ENCODE measurements at places on chromosomes 12 and 14.

DNA sequence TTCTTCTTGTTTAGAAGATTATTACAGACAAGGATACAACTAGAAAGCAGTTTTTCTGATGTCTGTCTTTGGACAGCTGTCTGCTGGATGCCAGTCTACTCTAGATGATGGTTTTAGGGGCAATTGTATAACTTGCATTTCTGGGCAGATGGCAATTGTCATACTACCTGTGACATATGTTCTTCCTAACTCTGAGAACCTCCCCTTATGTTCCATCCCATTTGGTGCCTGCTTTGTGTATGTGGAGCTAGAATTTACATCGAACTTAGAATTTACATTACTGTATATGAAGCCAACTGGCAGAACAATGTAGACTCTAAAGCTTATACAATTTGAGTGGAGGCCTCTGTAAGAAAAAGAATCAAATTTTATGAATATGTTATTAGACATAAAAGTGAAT lies 430.2 kb upstream of the SEL1L start:
- no peak for DNase-seq

DNA sequence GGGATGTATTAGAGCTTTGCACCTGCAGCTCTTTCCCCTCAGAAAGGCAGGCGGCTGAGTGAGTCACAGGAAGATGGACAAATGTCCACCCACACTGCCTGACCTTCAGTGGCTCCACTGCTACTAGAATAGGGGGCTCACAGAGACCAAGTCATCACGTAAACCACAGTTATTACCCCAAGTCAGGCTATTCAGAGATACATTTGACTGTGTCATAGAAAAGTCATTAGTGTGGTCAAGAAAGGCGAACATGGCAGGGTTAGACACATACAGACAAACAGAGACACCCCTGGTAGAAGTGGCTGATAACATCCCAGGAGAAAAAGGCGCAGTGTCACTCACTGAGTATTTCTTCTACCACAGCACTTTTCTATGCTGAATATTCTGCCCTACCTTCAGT lies 36.0 kb downstream of the GCH1 start:
- DNase-seq = no peak

- no peak for DNase-seq
Measured at GRCh38 chr12:128808651-128809050, 15.1 kb downstream of the SLC15A4 start.

DNA sequence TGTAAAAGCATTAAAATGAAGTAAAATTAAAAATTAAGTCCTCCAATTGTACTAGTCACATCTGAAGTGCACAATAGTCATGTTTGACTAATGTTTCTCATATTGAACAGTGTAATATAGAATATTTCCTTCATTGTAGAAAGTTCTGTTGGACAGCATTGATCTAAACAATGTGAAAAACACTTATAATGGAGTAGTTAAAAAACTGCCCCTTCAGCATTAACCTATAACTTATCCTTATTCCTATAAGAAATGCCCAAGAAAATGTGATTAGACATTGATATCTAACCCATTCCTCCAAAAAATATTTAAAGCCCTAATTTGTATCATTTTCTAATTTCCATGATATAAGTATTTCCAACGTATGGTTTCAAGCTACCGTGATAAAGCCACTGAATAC lies 210.7 kb downstream of the RASSF9 start:
- DNase-seq = no peak

- no peak for DNase-seq
Measured at GRCh38 chr12:78018171-78018910, 187.6 kb downstream of the NAV3 start.

GRCh38 chr14:70000601-70001000 lies 121.4 kb downstream of the SMOC1 start:
- no peak for DNase-seq

DNA sequence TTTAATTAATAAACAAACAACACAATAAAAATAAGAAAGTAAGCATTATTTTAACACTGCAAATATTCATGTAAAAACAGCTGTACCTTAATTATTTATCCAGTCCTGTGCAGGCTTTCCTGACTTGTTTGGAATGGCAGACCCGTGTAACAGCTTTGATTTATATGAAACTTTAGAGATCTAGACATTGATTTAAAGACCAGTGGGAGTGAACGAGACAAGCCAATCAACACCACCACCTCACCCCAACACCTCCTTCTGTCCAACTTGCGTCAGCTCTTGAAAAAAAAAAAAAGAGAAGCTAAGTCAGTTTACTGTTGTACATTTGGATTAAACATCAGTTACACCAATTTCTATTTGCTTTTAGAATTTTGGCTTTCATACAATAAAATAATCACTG lies 22.3 kb downstream of the SLC38A4 start:
- no peak for DNase-seq

- DNase-seq = no peak
Measured at GRCh38 chr14:94421316-94421715, 31.3 kb downstream of the SERPINA11 start.

DNA sequence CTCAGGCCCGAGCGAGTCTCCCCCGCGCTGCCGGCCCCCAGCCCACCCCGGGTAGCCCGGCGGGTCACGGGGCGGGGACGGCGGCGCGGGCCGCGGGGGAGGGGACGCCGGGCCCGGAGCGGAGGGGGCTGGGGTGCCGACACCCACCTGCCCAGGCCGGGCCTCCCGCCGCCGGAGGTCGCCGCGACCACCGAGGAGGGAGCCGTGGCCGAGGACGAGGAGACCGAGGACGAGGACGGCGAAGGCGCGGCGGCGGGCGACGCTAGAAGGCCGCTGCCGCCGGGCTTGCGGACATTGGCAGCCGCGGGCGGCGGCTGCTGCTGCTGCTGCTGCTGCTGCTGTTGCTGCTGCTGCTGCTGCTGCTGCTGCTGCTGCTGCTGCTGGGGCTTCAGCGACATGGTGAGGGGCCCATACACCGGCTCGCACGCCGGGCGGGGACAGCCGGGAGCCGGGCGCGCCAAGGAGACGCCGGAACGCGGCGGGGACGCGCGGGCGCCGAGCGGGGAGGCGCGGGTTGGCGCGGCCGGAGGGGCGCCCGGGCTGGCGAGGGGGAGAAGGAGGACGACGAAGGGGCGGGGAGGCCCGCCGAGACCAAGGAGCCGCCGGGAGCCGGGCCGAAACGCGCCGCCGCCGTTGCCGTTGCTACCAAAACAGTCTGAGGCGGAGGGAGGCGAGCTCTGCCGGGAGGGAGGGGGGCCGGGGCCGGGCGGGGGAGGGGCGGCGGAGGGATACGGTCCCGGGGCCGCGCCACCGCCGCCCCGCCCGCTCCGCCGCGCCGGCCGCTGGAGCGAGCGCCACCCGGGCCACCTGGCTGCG lies at the start of gene ATXN2:
Gene ATXN2 (minus strand): TSS at position 679 of the 816 bp plus-strand sequence. CDS start 281 bp downstream, at position 398.
- DNase-seq = no peak

- DNase-seq = no peak
Measured at GRCh38 chr14:68404652-68405183, 388.1 kb downstream of the ZFP36L1 start.

GRCh38 chr12:68667896-68668295 lies 18.9 kb upstream of the NUP107 start:
- DNase-seq = no peak

- DNase-seq = no peak
Measured at GRCh38 chr12:25615119-25615518, 62.0 kb upstream of the LMNTD1 start.

- DNase-seq = peak; percentile 76
Measured at GRCh38 chr12:109775172-109775881, 57.9 kb downstream of the TRPV4 start.

DNA sequence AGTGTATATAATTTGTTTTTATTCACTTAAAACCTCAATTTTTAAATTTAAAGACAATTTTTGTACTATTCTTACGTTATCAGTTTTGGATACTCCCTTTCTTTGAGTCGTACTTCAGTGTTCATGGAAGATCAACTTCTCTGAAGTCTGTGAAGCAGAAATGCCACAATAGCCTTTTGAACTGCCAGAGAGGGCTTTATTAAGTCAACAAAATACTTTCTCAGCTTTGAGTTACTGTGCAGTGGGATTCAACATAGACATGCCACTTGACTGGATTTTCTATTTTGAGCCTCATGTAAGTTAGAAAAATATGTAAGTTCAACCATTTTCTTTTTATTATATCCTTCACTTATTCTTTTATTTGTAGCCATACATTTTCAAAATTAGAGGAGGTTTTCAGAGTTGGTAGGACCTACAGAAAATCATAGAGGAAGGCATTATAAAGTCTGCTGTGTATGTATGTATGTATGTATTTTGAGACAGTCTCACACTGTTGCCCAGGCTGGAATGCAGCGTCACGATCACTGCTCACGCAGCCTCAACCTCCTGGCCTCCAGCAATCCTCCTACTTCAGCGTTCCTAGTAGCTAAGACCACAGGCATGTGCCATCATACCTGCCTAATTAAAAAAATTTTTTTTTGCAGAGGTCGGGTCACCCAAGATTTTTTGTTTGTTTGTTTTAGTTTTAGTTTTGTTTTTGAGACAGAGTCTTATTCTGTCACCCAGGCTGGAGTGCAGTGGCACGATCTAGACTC lies 31.3 kb upstream of the BCAT1 start:
- DNase-seq = no peak

DNA sequence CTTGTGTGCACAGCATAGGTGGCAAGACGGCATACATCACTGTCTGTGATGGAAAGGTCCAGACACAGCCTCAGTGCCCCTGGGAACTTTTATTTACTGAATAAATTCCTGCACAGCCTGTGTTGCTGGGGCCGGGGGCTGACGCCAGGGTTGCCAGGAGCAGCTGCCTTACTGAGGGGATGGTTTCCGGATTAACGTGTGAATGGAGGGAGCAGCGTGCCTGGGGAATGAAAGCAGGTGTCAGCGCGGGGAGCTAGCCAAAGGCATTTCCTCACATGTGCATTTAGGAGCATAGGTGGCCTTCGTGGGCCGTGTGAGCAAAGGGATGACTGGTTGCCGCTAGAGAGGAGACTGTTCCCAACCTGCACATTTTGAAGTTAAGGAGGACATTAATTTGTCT lies 41.6 kb downstream of the SFSWAP start:
- DNase-seq = no peak

GRCh38 chr14:94102768-94103482 lies 7.6 kb upstream of the IFI27 start:
- DNase-seq = no peak

DNA sequence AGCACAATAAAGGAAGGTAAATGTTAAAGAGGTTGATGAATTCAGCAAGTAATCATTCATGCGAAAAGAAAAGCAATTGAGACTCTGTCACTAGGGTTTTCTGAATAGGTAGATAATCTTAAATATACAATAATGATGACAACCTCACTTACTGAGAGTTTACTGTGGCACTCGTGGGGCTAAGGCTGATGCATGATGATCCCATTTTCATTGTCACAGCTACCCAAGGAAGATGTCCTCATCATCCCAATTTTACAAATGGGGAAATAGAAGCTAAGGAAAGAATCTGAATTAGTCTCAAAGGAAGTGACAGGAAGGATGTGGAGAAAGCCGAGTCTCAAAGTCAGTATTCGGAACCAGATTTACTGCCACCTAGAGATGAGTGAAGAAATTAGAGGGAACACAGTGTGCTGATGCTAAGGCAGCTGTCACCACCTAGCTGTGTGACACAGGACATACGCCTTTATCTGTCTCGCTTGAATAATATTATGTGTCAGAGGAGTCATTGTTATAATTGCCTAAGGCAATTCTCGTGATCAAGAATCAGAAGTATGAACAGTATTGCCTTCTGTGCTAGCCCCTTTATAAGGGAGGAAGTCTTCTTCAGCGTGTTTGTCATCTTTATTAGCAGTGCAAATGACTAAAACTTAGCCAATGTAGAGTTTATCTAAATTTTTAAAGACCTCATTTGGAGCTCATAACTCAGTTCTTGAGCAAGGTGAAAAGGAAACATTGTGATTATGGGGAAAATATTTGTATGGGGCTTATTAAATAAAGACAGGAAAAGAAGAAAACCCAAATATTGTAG lies 63.2 kb downstream of the ERGIC2 start:
- no peak for DNase-seq

- DNase-seq = no peak
Measured at GRCh38 chr12:130394906-130395305, 57.2 kb downstream of the PIWIL1 start.

GRCh38 chr12:9740106-9740750 lies 7.3 kb upstream of the CLECL1 start:
- DNase-seq = no peak

- DNase-seq = no peak
Measured at GRCh38 chr12:105696-106095, 39.1 kb downstream of the IQSEC3 start.

DNA sequence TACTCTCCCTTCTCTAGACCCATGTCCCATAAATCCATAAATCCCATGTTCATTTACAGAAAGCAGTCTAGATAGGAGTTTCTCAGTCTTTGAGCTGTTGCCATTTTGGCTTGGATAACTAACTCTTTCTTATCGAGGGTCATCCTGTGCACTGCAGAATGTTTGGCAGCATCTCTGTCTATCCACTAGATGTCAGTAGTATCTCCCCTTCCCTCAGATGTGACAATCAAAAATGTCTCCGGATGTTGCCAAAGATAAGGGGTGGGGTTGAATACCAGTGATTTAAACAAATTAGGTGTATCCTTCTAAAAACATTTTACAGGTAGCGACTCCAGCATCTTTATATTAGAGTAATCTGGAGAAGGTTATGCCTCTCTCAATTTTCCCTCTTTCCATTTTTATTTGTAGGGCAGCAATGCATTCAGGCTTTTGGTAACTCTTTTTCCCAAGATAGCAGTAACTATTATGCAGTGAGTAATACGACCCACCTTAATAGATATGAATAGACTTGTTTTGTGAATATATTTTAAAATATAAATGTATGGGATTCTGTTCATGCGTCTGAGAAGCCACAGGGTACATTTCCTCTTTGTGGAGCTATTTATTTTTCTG lies 100.7 kb downstream of the LRRK2 start:
- DNase-seq = no peak

DNA sequence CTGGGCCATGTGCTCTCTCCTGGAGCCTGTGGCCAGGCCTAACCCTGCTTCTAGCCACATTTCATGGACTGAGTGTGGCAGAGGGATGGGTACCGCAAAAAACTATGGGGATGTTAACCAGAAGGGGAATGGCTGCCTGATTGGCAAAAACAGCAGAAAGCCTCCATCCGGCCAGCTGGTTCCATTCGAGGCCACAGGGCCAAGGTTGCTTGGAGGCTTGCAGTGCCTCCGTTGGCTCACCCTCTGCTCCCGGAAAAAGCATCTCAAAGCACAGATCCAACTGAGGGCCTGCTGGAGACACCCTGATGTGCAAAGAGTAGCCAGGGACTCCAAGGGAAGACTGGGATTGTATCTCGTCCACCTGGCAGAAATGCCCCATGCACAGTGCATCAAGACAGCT lies 16.5 kb downstream of the TMEM120B start:
- no peak for DNase-seq
